ENCODE measurements at places on chromosomes 3 and 15.

DNA sequence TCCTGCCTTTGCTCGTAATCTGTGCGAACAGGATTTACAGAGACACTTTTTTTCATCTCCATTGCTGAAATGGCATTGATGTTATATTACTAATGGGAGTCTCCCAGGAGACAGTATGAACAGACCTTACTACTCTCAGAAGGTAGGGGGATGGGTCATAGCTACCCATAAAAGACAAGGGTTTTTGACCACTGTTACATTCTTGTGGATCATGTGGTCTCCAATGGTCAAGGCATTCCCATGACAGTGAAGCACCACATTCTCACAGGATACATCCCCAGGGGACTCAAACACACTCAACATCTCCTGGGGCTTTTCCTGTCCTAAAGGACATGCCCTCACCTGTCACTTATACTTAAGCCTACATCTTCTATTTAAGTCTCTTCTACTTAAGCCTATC is 40.8 kb downstream of the MKRN3 start:
- DNase-seq, result no peak

GRCh38 chr15:89171136-89172072 is 50.0 kb downstream of the RLBP1 start:
- DNase-seq, result peak; percentile 76

- DNase-seq, result no peak
Observed at GRCh38 chr15:47887241-47887800, 170.0 kb downstream of the SEMA6D start.

GRCh38 chr3:78912259-78912658 is 855.5 kb downstream of the ROBO1 start:
- DNase-seq, result no peak

GRCh38 chr15:62771234-62771633 is 271.3 kb upstream of the TPM1 start:
- no peak for DNase-seq

DNA sequence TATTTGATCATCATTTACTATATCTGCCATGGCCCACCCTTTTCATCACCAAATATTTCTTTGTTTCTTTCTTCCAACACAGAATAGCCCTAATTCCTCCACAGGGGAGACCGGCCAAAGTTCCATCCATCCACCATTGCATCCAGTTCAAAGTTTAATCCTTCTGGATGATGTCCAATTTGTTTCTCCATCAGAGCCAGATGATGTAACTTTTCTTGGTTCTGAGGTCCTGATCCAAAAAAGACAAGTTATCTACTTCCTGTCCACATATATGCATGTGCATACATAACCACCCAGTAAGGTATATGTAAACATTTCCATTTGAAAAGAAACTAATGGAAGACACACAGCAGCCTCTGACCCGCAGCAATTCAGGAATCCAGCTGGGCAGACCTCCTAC is 237.3 kb downstream of the SHOX2 start:
- DNase-seq, result no peak

DNA sequence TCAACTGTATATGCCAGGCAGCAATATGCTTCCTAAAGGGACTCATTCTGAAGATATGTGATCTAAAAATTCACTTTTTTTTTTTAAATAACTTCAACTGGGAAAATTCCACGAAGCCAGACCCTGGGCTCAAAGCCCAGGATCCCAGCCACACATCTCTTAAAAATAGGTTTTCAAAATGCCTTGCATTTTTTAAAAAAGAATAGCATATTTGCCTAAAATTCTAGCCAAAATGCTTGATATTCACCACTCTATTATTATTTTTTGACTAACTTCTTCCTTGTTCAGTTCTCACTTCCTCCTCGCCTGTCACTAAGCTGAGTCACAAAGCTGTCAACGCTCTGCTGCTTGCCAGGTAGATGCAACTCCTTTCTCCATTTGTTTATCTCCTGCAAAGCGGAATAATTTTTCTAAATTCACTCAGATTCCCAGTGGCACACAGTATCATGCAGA is 28.0 kb upstream of the VGLL4 start:
- peak; percentile 57 for DNase-seq

DNA sequence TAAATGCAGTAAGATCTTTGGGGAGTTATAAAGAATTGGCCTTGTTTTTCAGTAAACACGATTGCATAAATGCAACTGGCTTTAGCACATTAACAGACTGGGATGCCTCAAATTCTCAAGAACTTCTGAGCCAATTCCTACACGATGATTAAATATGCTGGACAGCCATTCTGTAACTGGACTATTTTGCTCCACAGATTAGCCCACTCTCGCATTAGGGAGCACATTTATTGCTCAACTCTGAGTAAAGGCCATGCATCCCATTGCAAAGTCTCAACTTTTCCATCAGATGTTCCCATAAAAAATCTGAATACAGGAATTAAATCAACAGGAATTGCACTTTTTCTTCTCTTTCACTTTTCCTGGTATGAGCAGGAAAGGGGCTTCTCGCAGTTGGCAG is 66.7 kb upstream of the PRICKLE2 start:
- DNase-seq, result no peak

Measured in head of caudate nucleus (tissue), 42 donors.